ENCODE measurements at places on chromosomes 2 and 18. TPM values are rescaled to one million over a fixed set of nuclear protein-coding genes. Genes with fewer than 3 reads are reported as not detected.
A peak's percentile ranks its signal among the peaks of the same experiment; 100 is the strongest.

- DNase-seq, result peak; percentile 36
These were observed 61.9 kb downstream of the KIF5C start for GRCh38 chr2:148936857-148937450.

GRCh38 chr2:120395221-120396012, 49.5 kb downstream of the INHBB start:
- DNase-seq, result no peak

DNA sequence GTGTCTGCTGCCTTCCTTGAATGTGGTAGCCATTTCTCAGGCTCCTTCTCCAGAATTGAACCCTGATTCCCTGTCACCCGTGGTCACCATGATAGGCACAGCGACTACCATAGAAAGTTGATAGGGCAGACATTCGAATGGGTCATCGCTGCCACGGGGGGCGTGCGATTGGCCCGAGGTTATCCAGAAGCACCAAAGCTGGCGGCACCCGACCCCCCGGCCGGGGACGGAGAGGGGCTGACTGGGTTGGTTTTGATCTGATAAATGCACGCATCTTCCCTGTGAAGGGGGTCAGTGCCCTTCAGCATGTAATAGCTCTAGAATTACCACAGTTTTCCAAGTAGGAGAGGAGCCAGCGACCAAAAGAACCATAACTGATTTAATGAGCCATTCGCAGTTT, 94.0 kb upstream of the ANKRD30BL start:
- no peak for DNase-seq

DNA sequence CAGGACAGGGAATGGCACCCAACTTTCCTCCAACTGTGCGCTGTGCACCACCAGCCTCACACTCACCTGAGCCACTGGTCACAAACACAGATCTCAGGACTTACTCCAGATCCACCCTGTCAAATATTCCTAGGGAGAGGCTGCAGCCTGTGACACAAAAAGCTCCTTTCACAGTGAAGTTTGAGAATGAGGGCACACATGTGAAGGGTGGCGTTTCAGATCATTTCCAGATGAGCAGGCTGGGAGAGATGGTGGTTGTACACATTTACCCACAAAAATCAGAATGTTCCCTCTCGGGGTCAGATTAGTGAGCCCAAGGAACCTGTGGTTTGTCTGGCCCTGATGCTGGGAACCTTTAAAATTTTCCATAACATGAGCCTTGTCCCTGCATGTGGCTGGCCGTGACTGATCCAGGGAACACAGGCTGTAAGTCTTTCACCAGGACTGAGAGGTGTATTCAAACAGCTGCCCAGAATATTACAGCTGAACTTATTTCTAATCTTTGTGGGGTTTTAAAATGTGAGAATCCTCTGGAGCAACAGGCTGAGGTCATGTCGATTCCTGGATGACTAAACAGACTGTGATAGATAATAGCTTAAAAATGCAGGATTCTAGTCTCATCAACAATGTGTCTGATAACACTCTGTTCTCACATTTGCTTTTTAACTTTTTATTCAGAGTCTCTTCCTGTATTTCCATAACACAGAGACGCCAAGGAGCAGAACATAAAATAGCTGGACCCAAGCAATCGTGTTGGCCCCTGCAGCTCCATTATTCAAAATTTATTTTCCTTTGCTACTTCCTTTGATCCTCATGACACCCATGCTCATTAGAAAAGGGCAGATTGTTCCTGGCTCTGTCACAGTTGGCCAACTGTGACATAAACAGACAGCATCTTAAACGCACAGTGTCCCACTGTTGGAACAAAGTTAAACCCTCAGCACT, 35.5 kb downstream of the IL1R2 start:
- DNase-seq, result no peak

DNA sequence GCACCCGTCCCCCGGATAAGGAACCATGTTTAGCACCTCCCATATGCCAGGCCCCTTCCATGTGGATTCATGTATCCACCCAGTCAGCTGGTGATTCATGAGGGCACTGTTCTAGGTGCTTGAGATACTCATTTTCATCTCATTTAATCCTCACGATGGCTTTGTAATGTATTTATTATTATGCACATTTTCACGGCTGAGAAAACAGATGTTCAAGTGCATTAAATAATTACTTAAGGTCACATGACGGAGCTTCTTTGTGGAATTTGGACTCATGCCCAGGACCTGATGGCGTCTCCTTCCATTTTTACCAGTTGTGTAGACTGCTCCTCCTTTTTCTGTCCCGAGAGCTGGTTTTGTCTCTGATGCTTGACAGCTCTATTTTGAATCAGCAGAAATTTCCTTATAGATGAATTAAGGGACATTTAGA, 72.2 kb upstream of the RBM44 start:
- peak; percentile 50 for DNase-seq

GRCh38 chr18:69469444-69469919, 68.8 kb downstream of the DOK6 start:
- peak; percentile 27 for DNase-seq

GRCh38 chr2:27795868-27796277, 24.4 kb downstream of the MRPL33 start:
- no peak for DNase-seq

DNA sequence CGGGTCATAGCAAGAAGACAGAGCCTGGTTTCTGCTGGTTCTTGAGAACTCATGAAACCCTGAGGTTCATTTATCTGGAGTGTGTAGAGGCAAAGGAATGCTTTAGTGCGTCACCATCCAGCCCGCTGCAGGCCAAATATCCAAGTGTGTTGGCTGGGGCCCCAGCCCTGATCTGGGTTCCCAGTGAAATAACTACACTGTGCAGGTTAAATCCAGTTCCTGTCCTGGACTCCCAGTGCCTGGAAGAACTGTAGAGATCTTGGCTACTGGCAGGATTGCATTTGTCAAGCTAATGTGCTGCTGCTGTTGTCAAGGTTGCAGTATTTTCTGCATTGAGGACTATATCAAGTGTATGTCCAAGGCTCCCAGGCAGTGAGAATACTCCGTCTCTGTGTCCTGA, 89.9 kb downstream of the MAPK4 start:
- DNase-seq, result no peak

The ACVR1 gene
- 6.6 TPM for total RNA-seq

The FAM110C gene
- 33.9 TPM for total RNA-seq

The METTL8 gene
- 6.9 TPM for total RNA-seq
